ENCODE measurements at places on chromosomes 4 and X.

DNA sequence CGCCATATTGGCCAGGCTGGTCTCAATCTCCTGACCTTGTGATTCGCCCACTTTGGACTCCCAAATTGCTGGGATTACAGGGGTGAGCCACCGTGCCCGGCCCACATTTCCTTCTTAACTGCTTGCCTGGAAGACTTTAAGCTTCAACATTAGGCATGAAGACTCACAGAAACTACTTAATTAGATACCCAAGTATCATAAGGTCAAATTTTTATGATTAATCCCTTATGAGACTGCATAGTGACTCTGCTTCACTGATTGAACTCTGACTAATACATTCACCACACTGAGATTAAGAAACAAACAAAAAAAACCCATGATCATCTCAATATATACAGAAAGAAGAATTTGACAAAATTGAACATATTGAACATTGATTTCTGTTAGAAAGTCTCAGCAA lies 87.4 kb upstream of the KCTD8 start:
- no peak for DNase-seq

- no peak for DNase-seq
Measured at GRCh38 chr4:32748498-32748897, 2028.3 kb downstream of the PCDH7 start.

DNA sequence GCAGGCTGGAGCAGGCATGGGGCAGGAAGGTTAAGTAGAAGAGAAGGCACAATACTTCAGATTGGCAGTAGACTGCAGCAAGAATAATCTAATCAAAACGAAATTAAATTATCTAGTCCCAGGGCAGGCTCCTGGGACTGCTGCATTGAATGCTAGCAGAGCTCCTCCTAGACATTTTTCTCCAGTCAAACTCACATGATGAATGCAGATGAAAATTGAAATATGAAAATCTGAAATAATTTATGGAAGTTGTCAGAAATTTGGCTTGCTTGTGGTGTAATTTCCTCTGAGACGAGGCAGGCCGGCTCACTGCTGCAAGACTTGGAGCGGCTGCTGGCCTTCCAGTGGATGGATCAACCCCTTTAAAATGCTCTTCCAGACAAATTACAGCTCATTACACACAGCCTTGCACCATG lies 78.0 kb upstream of the TMEM33 start:
- DNase-seq, result no peak

GRCh38 chr4:72860766-72861165 lies 208.8 kb downstream of the COX18 start:
- no peak for DNase-seq

DNA sequence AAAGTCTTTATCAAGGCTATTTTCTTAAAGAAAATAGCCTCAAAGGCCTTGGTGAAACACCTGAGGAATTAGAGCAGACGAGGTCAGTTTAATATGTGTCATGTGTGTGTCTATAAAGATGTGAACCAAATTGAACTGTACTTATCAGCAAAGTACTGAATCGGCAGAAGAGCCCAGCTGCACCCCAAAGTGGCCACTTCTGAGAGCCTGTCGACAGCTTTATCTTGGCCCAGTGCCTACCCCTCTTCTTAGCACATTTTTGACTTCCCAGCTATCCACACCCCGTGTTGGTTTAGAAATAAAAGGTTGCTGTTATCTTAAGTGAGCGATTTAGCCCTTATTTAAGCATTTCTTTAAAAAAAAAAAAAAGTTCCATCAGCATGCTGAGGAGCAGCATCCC lies 329.7 kb downstream of the FBXW7 start:
- no peak for DNase-seq

GRCh38 chrX:29746326-29746725 lies 469.0 kb upstream of the MAGEB2 start:
- DNase-seq, result no peak

DNA sequence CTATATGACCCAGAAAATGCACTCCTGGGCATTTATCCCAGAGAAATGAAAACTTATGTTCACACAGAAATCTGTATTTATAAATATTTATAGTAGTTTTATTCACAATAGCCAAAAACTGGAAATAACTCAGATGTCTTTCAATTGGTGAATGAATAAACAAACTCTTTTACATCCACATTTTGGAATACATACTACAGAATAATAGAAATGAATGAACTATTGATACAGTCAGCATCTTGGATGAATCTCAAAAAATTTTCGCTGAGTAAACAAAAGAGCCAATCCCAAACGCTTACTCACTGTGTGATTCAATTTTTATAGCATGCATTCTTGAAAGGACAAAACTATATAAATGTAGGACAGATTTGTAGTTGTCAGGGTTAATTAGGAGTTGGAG lies 75.1 kb upstream of the HTR2C start:
- DNase-seq, result no peak

DNA sequence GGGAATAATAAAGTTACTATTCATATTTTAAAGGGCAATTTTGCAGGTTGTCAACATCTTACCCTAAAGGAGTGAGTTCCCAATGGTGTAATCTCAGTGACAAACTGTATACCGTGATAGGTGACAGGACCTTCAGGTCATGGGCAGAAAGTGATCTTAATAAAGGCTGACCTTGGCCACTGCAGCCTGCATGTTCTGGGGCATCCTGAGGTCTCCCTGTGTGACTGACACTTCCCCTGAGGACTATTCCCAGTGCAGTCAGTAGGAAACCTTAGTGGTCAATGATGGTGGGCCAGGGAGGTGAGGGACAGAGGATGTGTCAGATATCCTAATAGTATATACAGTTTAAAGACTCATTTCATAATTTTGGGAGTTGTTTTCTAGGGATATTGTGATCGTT lies 137.2 kb downstream of the SHROOM3 start:
- DNase-seq, result no peak

DNA sequence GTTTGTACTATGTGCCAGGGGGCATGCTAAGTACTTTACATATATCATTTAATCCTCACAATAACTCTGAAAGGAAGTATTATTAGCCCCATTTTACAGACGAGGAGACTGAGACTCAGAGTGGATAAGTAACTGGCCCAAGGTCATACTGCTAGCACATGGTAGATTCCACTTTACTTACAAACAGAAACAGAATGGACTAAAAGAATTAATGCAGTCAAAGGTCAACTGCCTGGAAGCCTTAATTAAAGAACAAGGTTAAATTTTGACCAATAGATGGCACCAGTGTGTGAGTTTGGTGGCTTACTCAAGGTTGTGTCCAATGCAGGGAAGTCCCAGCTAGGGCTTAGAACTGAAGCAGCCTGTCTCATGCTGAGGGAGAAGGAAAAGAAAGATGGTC lies 4.7 kb downstream of the RIPPLY1 start:
- DNase-seq, result peak; percentile 65

DNA sequence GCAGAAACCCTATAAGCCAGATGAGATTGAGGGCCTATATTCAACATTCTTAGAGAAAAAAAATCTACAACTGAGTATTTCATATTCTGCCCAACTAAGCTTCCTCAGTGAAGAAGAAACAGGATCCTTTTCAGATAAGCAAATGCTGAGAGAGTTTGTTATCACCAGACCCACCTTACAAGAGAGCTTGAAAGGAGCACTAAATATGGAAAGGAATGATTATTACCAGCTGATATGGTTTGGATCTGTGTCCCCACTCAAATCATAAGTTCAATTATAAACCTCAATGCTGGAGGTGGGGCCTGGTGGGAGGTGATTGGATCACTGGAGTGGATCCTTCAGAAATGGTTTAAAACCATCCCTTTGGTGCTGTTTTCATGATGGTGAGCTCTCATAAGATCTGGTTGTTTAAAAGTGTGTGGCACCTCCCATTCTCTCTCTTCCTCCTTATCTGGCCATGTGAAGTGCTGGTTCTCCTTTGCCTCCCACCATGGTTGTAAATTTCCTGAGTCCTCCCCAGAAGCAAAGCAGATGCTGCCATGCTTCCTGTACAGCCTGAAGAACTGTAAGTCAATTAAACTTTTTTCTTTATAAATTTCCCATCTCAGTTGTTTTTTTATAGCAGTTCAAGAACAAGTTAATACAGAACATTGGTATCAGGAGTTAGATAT lies 144.2 kb downstream of the MSN start:
- peak; percentile 7 for DNase-seq

- no peak for DNase-seq
Measured at GRCh38 chr4:108372681-108373080, 203.9 kb upstream of the LEF1 start.

DNA sequence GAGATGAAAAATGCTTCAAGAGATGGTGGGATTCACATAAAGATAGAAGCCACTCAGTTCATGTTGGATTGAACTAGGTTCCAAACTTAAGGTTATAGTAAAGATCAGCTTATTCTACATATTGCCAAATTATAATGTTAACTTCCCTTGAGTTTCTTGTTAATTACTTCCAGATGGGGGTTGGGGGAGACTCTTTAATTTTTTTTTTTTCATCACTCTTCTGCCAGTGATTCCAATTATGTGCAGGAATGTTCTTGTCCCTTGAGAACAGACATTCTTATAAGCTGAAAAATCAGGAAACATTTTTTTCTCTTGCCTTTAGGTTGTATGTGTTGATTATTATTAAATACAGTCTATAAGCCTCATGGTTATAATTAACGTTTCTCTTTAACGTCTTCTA lies 30.0 kb downstream of the MND1 start:
- no peak for DNase-seq

- DNase-seq, result no peak
Measured at GRCh38 chrX:41720125-41720779, 3.7 kb upstream of the GPR82 start.

DNA sequence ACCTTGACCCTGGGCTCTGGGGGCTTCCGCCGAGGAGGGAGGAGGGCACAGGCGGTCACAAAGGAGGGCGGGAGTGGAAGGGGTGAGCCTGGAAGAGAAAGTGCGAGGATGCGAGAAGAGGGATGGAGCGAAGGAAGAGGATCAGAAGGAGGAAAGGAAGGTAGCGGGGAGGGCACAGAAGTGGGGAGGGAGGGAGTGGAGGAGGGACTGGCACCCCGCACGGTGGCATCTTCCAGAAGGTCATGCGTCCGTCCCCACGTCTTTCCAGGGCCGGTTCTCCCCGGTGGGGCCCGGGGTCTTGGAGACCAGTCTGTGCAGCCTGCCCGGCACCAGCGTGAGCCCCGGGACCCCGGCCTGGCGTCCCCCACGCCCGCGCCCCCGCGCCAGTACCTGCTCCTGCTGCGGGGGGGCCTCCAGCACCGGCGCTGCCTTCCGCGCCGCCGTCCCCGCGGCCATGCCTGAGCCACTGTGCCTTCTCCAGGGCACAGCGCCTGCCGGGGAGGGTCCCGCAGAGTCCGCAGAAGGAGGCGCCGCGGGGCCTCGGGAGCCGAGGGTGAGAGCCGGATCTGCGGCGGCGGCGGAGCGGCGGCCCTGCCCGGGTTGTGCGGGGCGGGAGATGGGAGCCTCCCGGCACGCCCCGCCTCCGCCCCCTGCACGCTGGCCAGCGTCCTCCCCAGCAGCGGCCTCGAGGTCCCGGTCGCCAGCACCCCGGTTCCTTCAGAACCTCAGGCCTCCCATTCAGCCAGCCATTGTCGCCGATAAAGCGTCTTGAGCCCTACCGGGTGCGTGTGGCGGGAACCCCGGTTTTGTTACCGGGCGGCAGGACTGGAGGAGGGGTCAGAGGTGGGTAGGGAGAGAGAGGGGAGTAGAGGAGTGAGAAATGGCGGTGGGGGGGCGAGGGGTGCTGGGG lies at the start of gene RNF175:
Gene RNF175 (minus strand): TSS at position 618 of the 910 bp plus-strand sequence. CDS start 162 bp downstream, at position 456.
- no peak for DNase-seq

DNA sequence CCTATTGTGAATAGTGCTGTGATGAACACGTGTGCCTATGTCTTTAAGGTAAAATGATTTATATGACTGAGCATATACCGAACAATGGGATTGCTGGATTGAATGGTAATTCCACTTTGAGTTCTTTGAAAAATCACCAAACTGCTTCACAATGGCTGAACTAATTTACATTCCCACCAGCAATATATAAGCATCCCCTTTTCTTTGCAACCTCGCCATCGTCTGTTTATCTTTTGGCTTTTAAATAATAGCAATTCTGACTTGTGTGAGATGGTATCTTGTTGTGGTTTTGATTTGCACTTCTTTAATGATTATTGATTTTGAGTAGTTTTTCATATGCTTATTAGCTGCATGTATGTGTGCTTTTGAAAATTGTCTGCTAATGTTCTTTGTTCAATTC lies 31.8 kb upstream of the UGT2A1 start:
- no peak for DNase-seq

DNA sequence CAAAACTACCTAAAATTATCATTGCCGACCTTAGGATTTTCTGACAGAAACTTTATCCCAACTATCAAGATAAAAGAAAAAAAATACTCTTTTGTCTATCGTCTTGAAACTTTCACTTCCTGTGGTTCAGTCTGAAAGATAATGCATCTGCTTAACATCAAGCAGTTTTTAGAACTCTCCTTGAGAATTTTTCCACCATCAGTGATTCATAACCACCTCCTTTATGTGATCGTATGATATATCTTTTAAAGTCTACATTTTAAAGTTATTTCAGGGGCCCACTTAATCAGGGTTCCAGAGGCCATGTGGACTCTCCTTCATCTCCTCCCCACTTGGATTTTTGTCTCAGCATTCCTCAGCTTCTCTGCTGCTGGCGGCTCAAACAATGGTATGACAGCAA lies 272.8 kb upstream of the TENM3 start:
- no peak for DNase-seq

- no peak for DNase-seq
Measured at GRCh38 chr4:28518561-28519165, 1658.0 kb downstream of the STIM2 start.

DNA sequence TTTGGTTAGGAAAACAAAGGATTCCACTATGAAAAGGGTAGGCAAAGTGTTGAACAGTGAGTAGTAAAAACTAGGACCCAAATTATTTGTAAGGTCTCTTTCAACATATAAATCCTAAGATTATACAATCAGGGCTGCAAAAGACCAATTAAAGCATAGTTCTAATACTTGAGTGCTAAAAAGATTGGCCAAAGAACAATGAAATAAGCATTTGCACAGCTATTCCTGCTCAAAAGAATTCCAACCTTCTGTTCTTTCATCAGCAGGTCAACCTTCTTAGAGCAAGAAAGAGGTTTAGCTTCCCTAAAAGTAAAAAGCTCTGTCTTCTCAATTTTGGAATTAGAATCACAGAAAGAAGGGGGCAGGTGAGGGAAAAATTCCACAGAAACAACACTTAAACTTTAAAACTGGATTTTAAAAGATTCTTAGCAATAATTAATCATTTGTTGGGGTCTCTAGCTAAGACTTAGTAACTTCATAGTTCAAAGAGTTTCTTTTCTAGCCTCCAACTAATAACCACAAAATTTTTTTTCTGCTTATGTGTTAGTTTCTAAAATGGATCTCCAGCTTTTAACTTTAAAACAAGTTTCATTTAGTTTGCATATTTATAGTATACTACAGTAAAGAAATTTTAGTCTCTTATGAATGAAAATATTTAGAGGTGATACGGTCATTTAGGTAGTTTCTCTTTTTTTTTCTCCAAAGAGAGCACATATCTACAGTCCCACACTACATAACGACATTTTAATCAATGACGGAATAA lies 16.3 kb downstream of the TSPAN5 start:
- DNase-seq, result no peak
